ENCODE measurements at places on chromosomes 7 and 10.

DNA sequence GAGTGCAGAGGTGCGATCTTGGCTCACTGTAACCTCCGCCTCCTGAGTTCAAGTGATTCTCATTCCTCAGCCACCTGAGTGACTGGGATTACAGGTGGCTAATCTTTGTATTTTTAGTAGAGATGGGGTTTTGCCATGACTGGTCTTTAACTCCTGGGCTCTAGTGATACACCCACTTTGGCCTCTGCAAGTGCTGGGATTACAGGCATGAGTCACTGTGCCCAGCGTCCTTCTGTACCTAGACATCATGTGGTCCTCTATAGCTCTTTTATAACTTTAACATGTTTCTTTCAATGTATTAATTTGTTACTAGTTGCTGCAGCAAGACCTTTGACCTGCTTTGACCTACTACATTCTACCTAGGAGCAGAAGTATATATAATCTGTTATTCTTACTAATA, 38.7 kb upstream of the BICC1 start:
- DNase-seq: no peak

DNA sequence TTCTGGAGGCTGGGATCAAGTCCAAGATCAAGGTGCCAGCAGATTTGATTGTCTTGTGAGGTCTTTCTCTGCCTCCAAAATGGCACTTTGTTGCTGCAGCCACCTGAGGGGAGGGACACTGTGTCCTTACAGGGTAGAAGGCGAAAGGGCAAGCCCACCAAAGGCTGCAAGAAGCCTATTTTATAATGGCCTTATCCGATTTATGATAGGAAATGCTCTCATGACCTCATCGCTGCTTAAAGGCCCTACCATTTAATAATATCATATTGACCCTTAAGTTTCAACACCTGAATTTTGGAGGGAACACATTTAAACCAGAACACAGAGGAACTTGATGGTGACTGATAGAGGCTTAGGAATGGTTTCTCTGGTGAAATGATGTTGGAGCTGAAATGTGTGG, 296.5 kb downstream of the TWIST1 start:
- no peak for DNase-seq

DNA sequence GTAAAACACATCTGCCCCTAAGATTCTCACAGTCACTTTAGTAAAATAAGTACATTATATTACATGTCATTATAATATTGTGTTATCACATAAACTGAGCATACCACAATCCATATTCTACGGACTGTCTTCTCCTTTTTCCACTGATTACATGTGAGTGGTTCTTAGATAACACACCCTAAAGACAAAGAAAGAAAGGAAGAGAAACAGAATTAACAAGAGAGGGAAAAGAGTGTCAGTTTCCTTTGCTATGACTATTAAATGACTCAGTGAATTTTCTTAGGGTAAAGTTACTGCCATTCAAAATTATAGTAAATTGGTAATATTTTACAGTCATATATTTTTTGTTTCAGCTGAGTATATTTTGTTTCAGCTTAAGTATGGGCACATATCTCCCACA, 268.3 kb downstream of the TWIST1 start:
- DNase-seq: no peak

DNA sequence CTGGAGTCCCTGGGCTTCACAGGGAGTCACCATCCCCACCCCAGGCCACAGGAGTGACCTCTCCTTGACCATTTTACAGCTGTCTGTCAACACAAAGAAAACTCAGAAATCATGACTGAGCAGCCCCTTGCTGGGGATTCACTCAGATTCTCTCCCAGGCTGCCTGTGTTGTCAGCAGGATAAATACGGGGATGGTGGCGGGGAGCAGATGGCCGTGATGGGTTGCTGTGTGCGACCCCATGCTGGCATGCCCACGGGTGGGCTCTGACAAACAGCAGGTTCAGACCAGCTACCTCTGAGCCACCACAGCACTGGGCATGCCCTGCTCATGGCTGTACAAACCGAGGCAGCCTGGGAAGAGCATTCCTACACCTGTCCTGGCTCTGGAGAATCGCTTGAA, 136.1 kb downstream of the SLIT1 start:
- DNase-seq: no peak

GRCh38 chr10:35089611-35090161, 455 bp downstream of the CUL2 start:
- peak; percentile 0 for DNase-seq

DNA sequence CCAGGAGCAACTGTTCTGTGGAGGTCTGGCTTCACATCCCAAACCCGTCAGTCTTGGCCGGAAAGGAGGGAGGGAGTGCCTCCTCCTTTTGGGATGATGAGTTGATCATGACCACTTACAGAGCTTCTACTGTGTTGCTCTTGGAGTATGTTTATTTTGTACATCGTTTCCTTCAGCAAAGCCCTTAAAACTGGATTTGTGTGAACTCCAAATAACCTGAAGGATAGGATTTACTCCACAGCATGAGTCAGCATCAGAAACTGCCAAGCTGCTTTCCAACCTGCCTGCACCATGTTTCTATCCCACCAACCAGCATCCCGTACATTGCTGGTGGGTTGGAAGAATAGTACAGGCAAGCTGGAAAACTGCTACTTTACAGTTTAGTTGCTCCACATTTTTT, 3.5 kb downstream of the CCDC201 start:
- DNase-seq: no peak
